ENCODE measurements at places on chromosomes 12 and 14.

GRCh38 chr12:12017798-12018197 lies 52.9 kb upstream of the BCL2L14 start:
- no peak for DNase-seq

GRCh38 chr14:74362361-74362915 lies 14.2 kb downstream of the VRTN start:
- peak; percentile 33 for DNase-seq

GRCh38 chr14:99381688-99382060 lies 99.0 kb downstream of the SETD3 start:
- no peak for DNase-seq

DNA sequence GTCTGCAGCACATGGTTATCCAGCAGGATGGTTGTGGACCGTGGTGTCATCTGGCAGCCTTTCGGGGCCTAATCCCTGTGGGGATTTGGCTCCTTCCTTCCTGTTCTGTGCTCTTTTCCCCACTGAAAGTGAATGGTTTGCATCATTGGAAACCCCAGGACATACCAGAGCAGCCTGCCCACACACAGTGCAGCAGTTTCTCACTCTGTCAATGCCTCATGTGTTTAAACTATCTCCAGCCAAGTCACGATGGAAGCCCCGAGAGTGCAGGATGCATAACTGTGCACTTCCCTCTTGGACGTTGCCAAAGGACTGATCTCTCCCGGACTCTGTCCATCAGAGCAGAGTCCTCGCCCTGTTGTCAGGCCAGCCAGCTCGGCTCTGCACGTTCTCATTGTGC lies 29.0 kb upstream of the AMN start:
- no peak for DNase-seq

DNA sequence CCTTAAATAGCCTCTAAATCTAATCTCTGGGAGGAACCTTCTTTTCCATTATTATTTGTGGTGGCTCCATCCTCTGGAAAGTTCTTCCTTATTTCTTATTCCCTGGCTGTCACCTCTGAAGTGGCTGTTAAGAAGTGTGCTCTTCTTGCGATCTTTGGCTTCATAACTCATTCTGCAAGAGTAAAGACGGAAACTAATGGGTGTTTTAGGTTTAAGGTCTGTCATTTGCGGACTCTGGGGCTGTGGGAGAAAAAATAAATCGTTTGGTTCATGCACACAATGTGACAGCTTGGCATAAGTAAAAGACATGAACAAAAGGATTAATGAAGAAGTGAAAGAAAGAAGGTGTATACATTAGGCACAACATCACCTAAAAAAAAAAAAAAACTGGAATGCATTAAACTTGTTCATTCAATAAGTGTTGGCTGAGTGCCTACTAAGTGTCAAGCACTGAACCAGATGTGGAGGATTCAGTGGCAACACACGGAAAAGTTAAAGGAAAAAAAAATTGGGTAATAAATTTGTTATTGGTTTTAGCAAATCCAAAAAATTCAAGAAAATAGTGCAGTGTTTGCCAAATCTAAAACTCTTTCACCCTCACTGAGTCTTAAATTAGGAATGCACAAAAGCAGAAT lies 99.5 kb downstream of the ERGIC2 start:
- DNase-seq, result no peak

- no peak for DNase-seq
Observed at GRCh38 chr14:24456980-24457379, 14.4 kb upstream of the SDR39U1 start.

GRCh38 chr12:122130150-122130549 lies 43.9 kb downstream of the IL31 start:
- no peak for DNase-seq

GRCh38 chr12:121796855-121797751 lies 3.6 kb upstream of the RHOF start:
- no peak for DNase-seq

DNA sequence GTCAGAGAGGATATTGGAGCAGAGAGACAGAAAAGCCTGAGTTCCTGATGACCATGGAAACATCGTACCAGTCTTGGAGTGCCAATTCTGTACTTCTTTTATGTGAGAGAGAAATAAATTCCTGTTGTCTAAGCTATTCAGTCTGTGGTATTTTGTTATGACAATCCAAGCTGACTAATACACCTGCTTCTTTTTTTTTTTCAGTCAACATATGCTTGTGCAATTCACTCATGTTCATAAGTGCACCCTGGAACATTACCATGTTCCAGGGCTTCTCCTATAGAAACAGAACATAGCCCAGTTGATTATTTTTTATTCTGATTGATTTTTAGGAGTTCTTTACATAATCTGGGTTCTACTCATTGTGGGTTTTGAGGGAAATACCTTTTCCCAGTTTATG lies 1.7 kb upstream of the CHPT1 start:
- no peak for DNase-seq

DNA sequence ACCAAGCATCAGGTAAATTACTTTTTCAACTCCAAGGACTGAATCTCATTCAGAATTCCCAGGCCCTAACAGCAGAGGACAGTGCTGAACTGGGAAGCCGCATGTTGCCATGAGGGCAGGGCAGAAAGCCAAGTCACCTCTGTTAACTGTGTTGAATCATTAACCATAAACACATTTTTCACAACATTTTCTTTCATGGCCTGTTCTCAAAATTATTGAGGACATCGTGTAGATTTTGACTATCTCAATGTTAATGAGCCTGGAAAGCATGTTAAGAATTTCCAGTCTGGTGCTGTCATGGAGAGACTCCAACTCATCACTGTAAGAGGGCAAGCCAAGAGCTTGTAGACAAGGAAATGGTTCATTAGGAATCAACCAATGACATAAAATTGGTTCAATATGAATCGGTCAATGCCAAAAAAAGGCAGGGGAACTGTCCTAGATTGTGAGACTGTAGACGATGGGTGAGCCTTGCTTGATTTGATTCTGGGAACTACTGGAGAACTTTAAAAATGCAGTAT lies 33.7 kb downstream of the CPM start:
- DNase-seq, result no peak

DNA sequence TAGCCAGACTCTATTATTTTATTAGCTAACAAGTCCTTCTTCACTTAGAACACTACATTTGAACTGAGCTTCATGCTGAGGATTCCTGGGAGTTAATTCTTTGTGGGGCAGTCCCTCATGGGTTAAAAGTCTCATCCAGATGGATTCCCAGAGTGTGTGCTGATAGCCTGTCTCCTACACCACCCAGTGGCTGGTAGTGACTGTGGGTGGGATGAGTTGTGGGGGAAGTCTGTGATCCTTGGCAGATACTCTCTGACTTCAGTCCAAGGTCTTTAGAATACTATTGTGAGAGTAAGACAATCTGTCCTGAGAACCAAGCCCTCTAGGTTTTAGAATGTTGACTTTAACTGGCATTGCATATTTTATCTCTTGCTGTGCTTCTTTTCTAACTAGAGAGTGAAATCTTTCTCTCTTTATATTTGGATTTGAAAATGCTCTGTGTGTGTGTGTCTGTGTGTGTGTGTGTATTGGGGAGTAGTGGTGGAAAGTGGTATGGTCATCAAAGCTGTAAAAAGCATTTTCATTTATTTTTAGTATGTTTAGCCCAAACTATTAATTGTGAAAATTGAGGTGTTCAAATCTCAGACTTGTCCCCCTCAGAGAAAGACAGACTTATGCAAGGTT lies 37.3 kb downstream of the AKAP6 start:
- no peak for DNase-seq

DNA sequence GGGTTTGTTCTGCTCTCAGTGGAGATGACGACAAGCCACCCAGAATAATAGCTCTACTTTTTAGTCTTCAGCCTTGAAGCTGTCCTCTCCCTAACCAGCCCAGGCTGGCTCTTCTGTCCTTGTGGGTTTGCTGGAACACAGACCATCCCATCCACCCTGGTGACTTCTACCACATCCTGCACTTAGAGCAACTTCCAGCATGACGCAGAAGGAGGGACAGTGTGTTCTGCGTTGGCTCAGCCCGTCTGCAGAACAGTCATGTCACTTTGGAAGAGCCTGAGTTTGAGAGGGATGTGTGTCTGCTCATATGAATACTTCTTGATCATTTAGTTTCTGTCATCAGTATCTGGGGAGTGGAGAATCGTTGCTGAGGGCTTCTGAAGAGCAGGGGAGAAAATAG lies 198.0 kb downstream of the CACNA1C start:
- DNase-seq, result no peak

DNA sequence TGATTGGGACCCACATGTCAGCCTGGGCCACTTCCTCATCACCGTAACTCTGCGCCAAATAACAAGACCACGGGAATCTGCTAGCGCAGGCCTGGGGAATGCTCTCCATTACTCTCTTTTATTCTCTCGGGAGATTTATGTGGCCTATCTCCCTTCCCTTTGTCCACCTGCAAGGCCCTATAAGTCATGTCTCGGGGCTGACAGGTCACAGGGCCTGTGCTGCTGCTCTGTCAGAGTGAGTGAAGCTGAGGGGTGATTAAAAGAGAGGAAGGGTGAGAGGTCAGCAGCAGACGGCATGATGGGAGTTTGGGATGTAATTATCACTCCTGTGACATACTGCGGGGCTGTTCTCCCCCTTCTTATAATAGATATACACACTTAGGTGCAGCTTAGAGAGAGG lies 26.2 kb upstream of the GPATCH2L start:
- DNase-seq, result no peak

- DNase-seq, result no peak
Observed at GRCh38 chr12:509500-509899, 49.8 kb downstream of the B4GALNT3 start.
